GM04503 (cell line): ENCODE measurements at places on chromosomes 5 and 9.
A peak's percentile ranks its signal among the peaks of the same experiment; 100 is the strongest.

DNA sequence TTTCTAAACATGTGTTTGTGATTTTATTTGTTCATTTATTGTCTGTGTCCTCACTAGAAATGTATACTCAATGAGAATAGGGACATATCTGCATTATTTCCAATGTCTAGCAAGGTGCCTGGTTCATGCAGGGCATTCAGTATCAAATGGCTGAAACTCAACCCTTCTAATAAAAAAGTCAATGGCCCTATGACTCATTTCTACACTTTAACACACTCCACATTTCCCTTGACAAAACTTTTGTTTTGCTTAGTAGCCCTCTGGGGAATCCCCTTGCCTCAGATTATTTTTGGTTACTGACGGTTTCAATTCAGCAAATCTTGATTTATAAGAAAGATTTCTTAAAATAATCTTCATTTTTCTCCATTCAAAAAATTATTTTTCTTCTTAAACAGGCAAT is 206.0 kb upstream of the DMRTA1 start:
- no peak for DNase-seq

DNA sequence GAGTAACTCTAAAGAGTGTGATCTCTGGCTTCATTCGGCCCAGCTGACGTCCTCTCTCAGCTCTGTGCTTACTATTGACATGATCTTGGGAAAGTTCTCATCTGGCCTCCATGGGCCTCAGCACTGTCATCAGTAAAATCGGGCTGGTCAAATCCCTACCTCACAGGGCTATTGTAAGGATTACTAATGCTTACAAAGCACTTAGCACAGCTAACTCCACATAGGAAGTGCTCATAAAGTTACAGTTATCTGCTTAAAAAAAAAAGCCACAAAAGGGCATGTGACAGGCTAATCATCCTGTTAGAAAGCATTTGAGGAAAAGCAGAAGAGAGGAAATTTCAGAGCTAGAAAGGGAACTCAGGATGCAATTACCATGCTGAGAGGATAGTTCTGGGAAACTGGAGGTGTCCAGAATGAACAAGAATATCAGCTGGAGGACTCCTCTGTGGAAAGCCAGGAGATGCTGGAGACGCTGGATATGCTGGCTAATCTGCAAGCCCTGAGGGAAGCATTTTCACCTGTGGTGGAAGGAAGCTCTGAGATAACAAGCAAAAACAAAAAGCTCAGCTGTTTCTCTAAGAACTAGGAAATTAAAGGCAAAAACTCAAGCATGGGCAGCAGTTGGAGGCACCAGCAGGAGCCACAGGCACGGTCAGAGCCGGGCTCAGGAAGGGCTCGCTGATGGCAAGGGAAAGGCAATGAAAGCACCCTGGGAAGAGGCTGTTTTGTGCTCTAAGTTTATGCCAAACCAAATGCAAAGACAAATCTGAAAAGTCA is 4.4 kb upstream of the BHMT start:
- no peak for DNase-seq

GRCh38 chr5:30997681-30998080 is 195.8 kb upstream of the CDH6 start:
- DNase-seq, result no peak

DNA sequence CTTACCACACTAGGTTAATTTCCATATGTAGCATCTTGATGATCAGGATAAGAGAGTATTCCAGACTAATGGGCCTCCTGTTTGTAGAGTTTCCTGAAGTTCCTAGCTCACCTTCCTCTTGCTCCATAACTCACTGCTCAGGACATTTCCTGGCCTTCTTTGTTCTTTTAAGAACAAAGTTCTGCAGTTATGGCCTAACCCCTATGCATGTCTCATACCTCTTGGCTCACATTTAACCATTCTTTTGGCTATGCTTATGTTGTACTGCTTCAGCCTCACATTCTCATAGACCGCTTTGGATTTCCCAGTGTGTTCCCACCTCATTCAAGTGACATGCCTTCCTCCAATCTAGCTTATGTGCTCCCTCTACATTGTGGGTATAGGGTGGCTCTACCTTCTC is 40.5 kb upstream of the HMGCS1 start:
- DNase-seq, result no peak

- DNase-seq, result no peak
These were observed 13.2 kb downstream of the DOCK8 start for GRCh38 chr9:227860-228259.

- no peak for DNase-seq
These were observed 40.9 kb downstream of the SEC61B start for GRCh38 chr9:99262949-99263418.

- DNase-seq, result peak; percentile 25
These were observed 122.2 kb upstream of the MAN2A1 start for GRCh38 chr5:109567374-109568044.

- peak; percentile 57 for DNase-seq
These were observed 78.6 kb upstream of the MPDZ start for GRCh38 chr9:13358128-13358527.

DNA sequence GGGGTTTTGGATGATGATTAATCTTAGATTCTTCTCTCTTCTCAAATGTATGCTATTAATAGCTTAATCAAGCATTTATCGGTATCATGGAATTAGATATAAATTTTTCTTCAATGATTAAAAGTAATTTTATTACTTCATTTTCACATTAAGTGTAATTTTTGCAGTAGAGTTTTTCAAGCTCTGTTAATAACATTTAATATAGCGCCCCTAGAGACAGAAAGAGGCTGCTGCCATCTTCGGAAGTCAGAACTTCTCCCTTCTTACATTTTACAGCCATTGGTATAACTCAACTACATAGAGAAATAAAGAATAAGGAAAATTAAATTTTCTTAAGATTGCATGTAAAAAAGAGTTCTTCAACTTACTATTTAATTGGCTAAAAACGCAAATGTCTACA is 540.3 kb downstream of the GABRG2 start:
- DNase-seq, result no peak

DNA sequence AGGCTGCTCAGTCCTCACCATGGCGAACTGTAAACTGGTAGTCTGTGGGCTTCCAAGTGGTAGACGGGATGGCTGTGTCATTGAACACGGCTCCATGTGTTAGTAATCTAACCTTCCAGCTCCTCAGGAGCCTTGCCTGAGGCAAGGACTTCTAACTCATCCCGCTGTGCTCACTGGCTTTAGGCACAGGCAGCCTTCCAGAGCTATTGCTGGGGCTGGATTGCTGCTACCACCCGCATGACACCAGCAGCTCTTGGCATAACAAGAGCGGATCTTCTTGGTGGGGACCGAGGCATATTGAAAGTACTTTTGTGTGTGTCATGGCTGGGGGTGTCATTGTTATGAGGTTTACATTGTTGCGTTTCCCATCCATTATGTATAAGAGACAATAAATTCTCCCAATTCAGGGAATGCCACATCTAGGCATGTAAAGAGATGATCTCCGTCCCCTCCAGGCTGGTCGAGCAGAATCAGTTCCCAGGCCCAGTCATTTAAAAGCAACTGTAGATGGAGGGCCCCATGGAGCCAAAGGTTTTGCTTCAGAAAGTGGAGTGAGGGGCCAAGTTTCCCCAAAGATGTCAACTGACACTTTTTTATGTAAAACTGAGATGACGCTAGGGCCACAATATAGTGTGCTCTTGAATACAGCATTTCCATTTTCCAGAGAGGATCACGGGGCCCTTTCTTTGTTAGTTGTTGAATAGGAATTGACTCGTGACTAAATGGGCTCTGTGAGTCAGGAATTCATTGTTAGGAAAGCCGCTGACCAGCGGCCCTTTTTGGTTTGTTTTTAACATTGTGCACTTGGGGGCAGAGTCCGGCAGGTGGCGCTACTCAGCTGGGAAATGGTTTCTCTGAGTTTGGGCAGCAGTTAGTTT is 759.5 kb downstream of the TAF11L14 start:
- DNase-seq, result peak; percentile 1

GRCh38 chr9:116506685-116507084 is 180.4 kb upstream of the TRIM32 start:
- no peak for DNase-seq

- DNase-seq, result no peak
These were observed 83.7 kb upstream of the DHFR start for GRCh38 chr5:80738466-80738865.

GRCh38 chr9:119841016-119841415 is 471.8 kb upstream of the BRINP1 start:
- no peak for DNase-seq
